ENCODE measurements at places on chromosomes 6 and 20. TPM values are rescaled to one million over a fixed set of nuclear protein-coding genes. Genes with fewer than 3 reads are reported as not detected.

Gene PHF1
- total RNA-seq: 15.4 TPM

Gene SLC44A4
- total RNA-seq: not detected

Gene GRM1
- not detected for total RNA-seq

Gene BPIFA2
- total RNA-seq: not detected

Gene RNF182
- total RNA-seq: 3.5 TPM

Gene UNC5CL
- total RNA-seq: 0.46 TPM

Gene DEFB124
- 0.32 TPM for total RNA-seq
